ENCODE measurements at places on chromosomes 5 and 9.

GRCh38 chr5:126338635-126339034, 84.6 kb upstream of the GRAMD2B start:
- DNase-seq = no peak

GRCh38 chr9:132194508-132194907, 32.6 kb downstream of the NTNG2 start:
- no peak for DNase-seq

GRCh38 chr5:116738615-116739261, 164.1 kb upstream of the SEMA6A start:
- no peak for DNase-seq

DNA sequence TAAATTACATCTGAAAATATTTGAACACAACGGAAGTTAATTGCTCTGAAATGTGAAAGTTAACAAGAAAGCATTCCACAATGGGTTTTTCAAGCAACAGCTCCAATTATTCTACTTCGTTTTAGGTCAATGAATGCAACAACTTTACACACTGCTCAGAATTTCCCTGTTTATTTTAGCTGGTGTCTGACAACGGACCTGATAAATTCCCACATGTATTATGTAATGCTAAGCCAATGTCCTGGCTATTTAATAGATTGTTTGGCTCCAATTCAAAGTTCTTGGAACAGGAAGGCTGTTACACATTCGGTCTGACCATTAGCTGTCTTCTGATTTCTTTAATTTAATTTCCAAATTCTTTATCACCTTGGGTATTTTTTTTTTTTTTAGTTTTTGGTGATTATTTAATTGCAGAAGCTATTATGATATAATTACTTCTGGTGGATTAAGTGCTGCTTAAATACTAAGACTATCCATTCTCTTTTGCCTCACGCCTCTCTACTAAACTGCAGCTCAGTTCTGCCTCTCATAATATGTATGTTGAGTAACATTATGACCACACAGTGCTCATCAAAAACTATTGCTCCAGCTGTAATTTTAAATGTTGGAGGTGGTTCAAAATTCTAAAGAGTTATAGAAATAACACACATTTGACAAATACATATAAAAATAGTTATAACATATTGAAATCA, 57.9 kb downstream of the MEF2C start:
- no peak for DNase-seq

DNA sequence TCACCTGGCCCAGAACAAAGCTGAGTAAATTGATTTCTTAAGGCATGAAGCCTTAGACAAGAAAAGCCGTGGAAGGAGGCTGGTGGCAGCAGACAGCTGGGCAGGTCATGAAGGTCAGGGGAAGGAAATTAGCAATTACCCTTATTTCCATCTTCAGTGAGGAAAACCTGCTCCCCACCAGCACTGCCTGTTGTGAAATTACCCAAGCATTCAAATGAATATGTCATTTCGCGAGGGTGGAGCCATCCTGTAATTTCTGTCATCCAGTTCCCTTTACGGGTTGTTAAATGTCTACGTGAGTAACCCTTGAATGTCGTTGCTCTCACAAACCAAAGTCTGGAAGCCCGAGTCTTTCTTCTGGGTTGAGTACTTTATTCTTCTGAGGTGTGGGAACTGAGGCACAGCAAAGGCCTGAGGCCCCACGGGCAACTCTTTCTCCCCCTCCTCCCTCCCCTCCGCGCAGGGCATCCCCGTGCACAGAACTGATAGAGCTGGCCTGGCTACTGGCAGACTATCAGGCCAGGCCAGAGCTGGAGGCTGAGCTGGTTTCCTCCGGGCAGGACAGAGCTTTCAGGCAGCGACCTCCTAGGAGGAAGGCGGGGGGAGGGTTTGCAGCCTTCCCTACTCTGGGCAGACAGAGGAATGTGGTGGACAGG, 22.0 kb upstream of the AK3 start:
- DNase-seq = no peak

DNA sequence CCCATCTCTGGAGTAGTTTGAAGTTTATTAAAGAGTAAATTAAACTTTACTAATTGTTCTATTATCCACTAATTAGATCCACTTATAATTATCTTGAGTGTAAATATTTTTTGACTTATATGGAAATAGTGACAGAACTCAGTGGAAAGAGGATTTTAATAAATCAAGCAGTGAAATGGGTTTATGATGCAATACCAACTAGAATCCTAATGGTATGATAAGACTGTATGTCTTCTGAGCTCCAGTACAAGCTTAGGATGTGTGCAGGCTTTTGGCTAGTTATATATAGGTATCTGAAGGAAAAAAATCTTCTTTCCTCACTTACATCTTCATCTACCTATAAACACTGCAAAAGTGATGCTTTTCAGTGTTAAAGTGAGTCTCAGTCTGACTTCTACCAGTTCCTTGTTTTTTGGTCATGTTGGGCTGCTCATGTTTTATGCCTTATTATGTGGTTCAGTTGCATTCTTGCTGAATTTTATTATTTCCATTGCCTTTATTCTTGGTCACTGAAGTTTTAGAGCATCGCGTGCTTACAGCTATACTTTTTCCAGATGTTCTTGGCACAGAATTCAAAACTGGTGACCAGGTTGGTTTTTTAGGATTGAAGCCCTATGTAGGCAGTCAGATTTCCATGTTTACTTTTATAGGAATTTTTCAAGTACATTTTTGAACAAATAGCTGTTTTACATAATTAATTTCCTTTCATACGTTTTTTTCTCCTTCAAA, 30.5 kb downstream of the XRCC4 start:
- DNase-seq = no peak

- DNase-seq = no peak
Observed at GRCh38 chr9:35688558-35689541, 875 bp downstream of the TPM2 start.

DNA sequence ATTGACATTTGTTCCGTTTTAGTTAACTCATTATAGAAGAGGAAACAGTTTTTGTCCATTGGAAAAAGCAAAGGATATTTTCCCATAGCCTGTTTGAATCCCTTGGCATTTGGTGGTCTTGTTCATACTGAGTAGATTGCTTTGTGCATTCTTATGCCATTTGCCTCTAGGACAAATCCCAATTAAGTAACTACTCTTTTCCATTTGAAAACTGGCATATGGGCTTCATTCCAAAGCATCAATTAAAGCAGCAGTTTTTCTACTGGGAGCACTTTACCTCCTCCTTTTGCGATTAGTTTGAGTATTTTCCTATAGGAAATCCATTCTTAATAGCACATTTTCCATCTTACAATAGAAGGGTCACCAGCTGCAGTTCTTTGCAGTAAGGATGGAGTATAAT, 31.2 kb downstream of the GPR21 start:
- no peak for DNase-seq

GRCh38 chr5:78515670-78516069, 132.9 kb downstream of the LHFPL2 start:
- no peak for DNase-seq

GRCh38 chr5:34630596-34630995, 25.5 kb upstream of the RAI14 start:
- DNase-seq = no peak

GRCh38 chr9:113997610-113998009, 80.5 kb downstream of the AMBP start:
- no peak for DNase-seq

DNA sequence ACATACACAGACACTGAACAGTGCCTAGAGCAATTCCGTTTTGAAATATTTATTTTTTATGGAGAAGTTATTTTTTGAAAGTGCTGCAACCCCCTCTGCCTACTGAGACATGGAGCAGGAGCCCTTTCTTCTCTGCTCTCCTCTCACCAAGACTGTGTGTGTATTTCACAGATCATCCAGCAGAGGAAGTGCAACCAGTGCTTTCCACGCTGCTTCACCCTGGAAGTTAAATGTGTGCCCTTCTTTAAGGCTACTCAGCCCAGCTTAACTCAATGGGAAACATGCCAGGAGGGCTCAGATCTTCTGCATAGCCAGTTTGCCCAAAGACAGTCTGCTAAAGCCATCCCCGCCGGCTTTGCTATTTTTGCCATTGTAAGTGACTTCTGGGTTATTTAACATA, 606.3 kb downstream of the TLE1 start:
- DNase-seq = no peak

DNA sequence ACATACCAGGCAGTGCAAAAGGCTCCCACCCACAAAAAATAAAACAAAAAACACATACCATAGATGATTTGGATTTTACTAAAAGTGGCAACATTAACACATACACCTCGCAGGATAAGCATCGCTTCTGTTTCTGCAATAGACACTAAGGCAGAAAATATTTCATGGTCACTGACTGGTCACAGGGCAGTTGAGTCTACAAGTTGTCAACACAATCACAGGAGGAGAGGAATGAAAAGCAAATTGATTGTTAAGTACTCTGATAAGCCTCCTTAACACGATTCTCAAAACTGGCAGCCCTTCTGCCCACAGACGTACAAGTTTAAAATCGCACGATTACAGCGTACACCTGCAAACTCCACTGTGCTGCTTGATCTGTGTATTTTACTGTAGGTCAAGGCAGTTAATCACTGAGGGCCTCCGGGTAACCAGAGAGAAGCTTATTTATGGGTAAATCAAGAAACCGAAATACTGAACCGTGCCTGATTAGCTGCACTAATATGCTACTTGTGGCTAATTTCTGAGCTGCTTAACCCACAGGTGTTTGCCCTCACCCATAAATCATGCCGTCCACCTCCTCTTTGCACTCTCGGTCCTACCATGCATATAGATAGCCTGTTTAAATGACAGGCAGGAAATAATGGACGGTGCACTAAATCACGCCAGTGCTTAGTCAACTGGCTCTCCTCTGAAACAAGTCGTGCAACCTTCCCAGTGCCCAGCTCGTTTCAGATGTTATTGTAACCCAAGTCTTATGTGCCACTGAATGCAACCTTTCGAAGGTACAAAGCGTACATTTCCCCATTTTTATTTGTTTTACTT, 659.4 kb upstream of the ADAMTS16 start:
- DNase-seq = no peak

DNA sequence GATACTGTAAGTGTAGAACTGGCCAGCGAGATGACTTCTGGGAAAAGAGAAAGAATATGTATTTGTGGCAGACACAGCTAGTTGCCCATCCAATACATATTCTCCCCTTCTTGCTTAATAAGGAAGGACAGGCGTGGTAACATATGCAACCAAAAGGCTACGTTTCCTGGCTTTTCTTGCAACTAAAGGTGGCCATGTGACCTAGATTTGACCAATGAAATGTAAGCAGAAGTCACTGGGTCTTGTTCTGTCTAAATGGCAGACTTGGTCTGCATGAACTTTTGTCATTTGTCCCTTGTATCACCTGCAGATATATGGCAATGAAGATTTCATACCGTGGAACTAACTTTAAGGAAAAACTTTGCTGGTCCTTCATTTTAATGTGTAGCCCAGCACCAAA, 183.8 kb downstream of the CDH12 start:
- no peak for DNase-seq

DNA sequence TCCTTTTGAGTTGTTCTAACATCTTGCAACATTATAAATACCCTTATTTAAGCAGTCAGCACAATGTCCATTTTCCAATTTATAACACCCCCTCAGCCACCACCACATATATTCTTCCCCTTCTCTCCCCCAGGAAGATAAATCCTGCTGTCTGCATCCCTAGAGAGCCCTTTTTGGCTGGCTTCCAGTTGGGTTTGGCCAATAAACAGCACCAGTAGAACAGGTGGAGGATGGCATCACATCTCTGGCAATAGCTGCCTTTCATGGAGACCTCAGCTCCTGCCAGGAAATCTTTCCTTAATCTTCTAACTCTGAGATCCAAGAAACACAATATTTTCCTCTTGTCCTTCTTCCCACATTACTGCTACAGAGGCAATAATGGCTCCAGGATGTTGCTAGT, 53.7 kb downstream of the TRIM36 start:
- no peak for DNase-seq

DNA sequence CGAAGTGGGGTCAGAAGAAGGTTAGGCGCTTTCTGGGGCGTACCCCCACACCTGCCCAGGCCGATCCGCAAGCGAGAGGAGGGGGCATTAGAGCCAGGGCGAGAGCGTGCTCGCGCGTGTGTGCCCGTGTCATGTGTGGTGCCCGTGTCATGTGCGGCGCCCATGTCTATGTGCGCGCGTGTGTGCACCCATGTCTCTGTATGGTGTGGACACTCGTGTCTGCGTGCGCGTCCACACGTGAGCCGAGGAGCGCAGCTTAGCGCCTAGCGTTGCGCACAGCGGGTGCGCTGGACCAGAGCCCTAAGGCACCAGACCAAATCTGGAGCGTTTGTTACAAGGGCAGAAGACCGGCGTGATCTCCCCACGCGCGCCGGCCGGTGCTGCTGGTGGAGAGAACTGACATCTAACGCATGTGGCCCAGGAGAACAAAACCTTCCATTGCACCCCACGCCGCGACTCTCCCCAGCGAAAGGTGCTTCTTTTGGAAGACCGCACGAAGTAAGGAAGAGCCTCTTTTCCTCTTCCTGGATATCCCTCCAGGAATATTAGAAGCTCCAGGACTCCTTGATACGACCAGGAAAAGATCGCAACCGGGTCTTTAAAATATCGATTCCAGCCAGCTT, 644 bp downstream of the NIM1K start:
- peak; percentile 37 for DNase-seq

DNA sequence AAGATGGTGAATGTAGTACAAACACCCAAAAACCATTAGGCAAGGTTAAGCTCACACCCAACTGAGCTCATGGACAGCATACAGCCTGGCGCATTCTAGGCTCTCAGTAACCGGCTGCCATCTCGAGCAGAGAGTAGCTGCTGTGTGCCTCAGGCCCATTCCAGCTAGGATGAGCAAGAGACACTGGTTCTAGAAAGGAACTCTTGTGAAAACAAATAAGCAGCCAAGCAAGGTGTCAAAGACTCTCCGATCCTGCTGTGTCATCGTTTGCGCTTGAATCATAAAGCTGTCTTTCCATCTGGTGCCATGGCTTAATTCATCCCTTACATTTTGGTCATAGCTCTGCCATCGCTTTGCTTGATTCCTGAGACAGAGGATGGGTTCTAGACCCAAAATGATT, 135.4 kb upstream of the MSX2 start:
- DNase-seq = no peak

DNA sequence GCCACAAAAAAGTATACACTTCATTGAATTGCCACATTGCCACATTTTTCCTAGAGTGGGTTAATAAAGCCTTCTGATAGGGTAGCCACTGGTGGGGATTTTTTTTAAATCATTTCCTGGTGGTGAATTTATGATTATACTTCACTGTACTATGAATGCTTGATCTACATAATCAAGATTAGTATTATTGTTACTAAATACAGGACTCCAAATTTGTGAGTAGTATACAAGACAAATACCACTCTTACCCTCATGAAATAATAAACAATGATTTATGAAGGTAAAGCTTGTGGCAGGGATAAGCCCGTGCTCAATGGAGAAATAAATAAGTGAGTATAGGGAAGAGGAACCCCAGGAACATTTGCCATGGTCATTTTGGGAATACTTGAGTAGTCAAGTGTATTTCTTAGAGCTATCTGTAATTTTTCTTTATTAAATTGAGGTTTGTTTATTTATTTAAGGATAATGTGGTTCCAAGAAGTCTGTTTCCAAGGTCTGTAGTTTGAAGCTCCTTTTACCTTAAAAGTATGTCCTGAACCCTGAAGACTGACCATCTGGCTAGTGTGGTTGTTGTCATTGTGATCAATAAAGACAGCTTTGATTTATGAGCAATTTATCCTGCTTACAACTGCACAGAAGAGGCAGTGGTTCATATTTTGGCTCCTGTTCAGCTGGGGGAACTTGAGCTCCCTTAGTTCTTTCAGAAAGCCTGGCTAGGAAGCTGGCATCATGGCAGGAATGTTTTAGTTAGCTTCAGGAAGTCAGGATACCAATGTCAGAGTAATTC, 118.6 kb downstream of the ZSWIM6 start:
- DNase-seq = no peak

GRCh38 chr5:137206030-137206715, 293.0 kb downstream of the SPOCK1 start:
- no peak for DNase-seq

- no peak for DNase-seq
Observed at GRCh38 chr5:179319741-179320281, 25.4 kb downstream of the ADAMTS2 start.
